ENCODE measurements at places on chromosomes 13 and 19.

GRCh38 chr19:43407416-43408005 is 7.2 kb upstream of the TEX101 start:
- no peak for DNase-seq

- no peak for DNase-seq
These were observed 200.2 kb upstream of the SOX1 start for GRCh38 chr13:111866731-111867245.

GRCh38 chr13:81048026-81048461 is 707.1 kb upstream of the SPRY2 start:
- DNase-seq: no peak

GRCh38 chr13:33369073-33369472 is 83.5 kb upstream of the STARD13 start:
- DNase-seq: no peak

GRCh38 chr19:8821748-8822241 is 10.3 kb downstream of the ZNF558 start:
- no peak for DNase-seq

DNA sequence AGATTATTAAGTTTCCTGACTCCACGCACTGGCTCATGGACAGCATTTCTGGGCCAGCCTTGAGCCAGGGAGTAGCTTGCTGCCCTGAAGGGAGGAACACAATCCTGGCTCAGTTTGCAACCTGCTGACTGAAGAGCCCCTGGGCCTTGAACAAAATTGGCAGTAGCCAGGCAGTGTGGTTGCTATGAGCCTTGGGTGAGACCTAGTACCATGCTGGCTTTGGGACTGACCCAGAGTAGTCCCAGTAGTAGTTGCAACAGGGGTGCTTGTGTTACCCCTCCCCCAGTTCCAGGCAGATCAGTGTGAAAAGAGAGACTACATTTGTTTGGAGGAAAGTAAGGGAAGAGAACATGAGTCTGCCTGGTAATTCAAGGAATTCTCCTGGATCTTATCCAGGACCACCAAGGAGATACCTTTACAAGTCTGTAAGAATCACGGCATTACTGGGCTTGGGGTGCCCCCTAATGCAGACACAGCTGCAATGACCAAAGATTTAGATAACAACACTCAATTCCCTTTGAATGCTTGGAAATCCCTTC is 22.0 kb downstream of the ITGBL1 start:
- DNase-seq: no peak

GRCh38 chr13:36571444-36571843 is 102.4 kb upstream of the SERTM1 start:
- no peak for DNase-seq

DNA sequence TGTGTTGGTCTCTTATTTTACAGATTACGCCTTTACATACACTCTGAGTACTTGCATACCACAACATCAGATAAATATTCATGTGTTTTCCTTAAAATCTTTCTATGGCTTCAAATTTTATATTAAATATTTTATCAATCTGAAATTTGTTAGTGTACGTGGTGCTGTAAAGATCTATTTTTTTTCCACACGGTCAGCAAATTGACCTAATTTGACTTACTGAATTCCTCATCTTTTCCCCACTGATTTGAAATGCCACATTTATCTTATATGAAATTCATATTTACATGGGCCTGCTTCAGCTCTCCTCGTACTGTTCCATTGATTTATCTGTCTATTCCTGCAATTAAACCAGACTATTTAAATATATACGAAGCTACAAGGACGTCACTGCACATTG is 433.8 kb upstream of the ZNF507 start:
- DNase-seq: no peak

- DNase-seq: peak; percentile 95
These were observed at the start of the genes ZNF568 and ZNF829 for GRCh38 chr19:36915992-36916830. ZNF568 (plus strand) TSS chr19:36916332; CDS start chr19:36922771, 6,439 bp downstream. ZNF829 (minus strand) TSS chr19:36916291; CDS start chr19:36915167, 1,124 bp downstream.

DNA sequence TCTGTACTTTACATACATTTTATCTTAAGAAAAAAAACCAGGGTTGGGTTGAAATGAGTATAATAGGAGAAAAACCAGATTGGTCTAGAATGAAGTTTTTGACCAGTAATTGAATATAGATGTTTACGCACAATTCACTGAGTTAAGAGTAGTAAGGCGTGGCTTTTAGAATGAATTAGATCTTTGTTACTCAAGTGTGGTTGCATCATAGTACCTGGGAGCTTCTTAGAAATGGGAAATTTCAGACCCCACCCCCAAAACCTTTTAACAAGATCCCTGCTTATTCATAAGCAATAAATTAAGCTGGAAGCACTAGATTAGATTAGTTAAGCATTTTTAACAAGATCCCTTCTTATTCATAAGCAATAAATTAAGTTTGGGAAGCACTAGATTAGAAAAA is 28.7 kb upstream of the LMO7 start:
- DNase-seq: no peak

GRCh38 chr13:93881411-93881810 is 598.1 kb downstream of the DCT start:
- DNase-seq: no peak

- DNase-seq: peak; percentile 91
These were observed at the start of gene SHFL for GRCh38 chr19:10085641-10086590. SHFL (plus strand) TSS chr19:10086317; CDS start chr19:10086428, 111 bp downstream.

DNA sequence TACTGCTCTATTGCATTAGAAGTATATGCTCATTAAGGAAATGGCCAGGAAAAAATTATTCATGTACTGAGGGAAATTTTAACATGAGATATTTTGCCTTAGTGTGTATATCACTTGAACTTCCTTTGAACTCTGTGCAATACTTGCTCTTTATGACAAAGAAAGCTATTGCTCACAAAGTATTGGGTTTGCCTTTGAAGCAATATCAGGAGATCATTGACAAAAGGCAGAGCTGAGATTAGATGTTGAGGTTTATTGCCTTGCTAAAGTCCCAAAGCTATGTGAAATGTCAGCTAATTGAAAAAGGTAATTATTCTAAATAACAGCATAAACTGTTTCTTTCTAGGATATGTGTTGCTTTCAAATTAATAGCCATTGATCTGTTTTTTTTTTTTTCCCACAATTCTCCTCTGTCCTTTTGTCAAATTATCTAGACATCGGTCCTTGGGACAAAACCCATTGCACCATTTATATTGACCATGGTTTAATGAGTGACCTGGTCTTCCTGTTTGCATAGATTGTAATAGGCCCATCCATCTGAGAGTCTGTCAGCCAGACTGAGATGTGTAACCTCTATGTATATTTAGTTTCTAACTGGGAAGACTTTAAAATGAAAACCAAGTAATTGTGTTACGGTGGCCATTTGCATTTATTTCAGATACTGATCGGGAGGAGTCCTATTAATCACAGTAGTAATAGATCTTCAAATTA is 752.7 kb upstream of the GPC6 start:
- DNase-seq: no peak

- DNase-seq: peak; percentile 72
These were observed at the start of gene USF2 for GRCh38 chr19:35268536-35269437. USF2 (plus strand) TSS chr19:35268962; CDS start chr19:35269102, 140 bp downstream.

DNA sequence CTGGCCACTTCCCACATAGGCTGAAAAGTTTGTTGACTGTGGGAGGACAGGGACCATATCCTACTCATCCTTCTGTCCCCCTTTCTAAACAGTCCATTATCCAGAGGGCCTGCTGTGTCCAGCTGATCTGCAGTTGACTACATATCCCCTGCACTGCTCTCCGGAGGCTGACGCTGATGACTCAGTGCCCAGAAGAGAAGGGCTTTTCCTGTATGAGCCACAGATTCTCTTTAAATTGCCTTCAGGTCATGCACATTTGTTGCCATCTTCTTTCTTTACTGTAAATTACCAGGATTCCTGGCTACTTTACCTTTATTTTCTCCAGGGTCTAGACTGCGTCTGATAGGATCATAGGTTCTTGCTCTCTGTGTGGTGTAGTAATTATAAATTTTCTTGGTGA is 125.2 kb downstream of the LACC1 start:
- no peak for DNase-seq

GRCh38 chr13:104034891-104035290 is 968.7 kb upstream of the SLC10A2 start:
- DNase-seq: no peak

DNA sequence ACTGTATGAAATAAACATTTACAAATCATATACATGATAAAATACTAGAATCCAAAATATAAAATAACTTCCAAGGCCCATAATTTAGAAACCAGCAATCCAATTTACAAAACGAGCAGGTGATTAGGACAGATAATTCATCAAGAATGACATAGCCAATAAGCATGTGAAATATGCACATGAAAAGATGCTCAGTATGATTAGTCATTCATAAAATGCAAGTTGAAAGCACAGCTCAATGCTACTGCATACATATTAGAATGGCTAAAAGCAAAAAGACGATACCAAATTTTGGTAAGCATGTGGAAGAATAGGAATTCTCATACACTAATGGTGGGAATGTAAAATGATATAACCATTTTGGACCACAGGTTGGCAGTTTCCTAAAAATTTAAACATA is 837.2 kb upstream of the MIR17HG start:
- DNase-seq: no peak

Data from CD4-positive, alpha-beta T cell treated with Interleukin-12 subunit alpha and Interleukin-12 subunit beta, for 1 hour (primary cell).